ENCODE measurements at places on chromosomes 4 and X.

GRCh38 chr4:90128961-90129495, 1.8 kb downstream of the CCSER1 start:
- no peak for DNase-seq

- no peak for DNase-seq
These were observed 22.5 kb downstream of the ATP2B3 start for GRCh38 chrX:153539979-153540358.

DNA sequence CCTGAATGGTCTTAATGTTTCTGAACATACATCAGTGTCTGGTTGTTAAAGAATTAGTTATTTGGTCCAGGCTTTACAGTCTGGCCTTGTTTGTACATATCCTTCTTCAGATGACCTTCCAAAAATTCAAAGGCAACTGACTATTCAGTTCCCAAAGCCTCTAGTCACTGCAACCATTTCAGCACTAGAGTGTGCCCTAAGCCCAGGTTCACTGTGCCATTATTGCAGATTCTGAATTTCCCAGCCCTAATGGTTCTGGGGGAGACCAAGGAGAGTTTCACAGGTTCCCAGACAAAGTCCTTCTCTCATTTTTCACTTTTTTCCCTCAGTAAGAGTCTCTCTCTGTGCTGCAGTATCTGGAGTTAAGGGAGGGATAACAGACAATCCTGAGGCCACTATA, 235.8 kb downstream of the TRAM1L1 start:
- DNase-seq: no peak

DNA sequence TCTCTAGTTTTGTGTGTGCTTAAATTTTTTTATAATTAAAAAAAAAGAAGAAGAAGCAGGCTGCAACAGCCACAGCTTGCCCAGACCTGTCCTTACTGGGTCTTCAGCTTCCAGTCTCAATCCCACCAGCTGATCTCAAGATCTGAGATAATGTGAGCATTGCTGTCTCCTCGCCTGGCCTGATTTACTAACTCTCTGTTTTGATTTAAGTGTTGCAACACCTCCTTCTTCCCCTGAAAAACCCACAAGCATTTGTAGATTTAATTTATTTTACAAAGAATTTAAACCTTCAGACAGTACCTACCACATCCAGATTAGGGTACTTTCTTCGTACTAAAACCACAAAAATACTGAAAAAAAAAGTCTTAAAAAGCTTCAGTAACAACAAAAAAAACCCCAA, 38.0 kb downstream of the FAM241A start:
- no peak for DNase-seq

DNA sequence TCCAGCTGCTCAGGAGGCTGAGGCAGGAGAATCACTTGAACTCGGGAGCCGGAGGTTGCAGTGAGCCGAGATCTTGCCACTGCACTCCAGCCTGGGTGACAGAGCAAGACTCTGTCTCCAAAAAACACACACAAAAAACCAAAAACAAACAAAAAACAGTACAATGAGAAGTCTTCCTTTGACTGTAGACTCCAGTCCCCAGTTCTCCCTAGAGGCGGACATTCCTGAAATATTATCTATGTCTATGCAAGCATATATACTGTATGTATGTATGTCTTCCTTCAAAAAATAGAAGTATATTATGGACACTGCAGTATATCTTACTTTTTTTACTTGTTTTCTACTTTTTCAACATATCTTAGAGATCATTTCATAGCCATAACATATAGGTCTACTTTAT, 10.2 kb upstream of the FGF2 start:
- no peak for DNase-seq

- no peak for DNase-seq
These were observed 21.2 kb upstream of the ANTXR2 start for GRCh38 chr4:80094191-80094590.

GRCh38 chr4:37885496-37885895, 5.4 kb upstream of the TBC1D1 start:
- DNase-seq: no peak

DNA sequence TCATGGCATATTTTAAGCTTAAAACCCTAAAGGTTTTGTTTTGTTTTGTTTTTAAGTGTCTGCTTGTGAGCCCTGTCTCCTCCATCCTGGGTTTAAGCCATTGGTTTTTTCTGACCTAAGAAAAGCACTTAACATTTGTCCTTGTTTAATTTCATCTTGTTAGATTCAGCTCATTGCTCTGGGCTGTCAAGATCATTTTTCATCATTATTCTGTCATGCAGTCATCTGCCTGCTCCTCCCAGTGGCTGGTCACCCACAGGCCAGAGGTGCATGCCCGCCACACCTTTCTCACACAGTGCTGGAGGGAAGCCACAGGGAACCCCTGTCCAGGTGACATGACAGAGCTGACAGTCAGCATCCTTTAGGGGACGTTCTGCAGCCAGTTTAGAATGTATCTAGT, 11.7 kb upstream of the REELD1 start:
- DNase-seq: no peak

- DNase-seq: no peak
These were observed 443.3 kb upstream of the FAT1 start for GRCh38 chr4:187166886-187167512.

GRCh38 chr4:7632971-7633370, 198.2 kb upstream of the PSAPL1 start:
- DNase-seq: no peak

DNA sequence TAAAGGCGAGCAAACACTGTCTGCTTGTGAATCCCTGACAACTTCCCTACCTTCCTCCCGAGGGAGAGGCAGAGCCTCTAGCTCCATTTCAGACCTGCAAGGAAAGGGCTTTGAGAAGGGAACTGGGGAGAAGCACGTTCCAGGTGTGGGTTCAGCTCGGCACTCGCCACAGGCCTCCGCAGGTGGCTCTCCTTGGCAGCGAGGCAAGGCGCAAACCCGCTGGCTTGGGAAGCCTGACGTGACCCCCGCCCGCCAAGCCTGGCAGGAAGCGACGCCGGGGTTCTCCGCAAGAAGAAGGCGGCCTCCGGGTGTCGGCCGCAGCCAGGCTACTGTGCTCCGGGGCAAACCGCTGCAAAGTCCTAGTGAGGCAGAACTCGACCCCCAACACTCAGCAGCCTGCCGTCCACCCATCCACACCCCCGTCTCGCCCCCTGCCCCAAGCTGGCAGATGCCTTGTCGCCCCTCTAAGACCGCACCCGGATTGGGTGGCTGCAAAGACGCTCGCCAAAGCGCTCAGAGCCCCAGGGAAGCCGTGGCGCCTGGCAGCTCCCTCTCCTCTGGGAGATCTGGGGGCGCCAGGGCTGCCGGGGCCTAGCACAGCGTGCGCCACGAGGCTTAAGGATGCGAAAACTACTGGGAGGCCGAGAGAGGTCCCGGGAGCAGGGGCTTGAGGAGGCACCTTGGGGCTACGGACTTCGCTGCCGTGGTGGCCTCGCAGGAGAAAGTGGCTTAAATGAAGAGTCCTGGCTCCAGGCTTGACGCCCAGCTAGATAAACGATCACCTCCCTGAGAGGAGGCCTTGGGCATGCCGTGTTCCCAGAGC, 21.8 kb downstream of the NKX3-2 start:
- DNase-seq: no peak

- DNase-seq: no peak
These were observed 3.7 kb upstream of the FAM241A start for GRCh38 chr4:112141366-112142138.

GRCh38 chr4:23766344-23766743, 123.5 kb downstream of the PPARGC1A start:
- no peak for DNase-seq
